Right ventricle myocardium inferior (tissue), 1 donor: ENCODE measurements at places on chromosomes 6 and 20. TPM values are rescaled to one million over a fixed set of nuclear protein-coding genes. Genes with fewer than 3 reads are reported as not detected.

DNA sequence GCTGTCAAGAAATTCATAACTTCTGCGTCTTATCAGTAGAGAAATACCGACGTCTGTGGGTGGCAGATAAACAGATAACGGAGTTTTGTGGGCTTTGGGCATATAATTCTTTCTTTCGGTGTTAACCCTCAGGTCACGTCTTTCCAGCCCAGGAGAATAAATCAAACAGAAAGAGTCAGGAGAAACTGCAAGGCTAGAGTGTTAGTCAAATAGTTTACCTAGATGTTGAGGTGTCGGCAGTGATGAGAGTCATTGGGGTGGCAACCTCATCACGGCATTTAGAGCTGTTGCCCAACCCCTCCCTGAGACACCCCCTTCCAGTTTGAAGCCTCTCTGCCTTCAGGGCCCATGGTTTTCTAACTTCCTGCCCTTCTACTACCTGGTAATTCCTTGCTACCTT is 49.5 kb downstream of the ADTRP start:
- no peak for DNase-seq

DNA sequence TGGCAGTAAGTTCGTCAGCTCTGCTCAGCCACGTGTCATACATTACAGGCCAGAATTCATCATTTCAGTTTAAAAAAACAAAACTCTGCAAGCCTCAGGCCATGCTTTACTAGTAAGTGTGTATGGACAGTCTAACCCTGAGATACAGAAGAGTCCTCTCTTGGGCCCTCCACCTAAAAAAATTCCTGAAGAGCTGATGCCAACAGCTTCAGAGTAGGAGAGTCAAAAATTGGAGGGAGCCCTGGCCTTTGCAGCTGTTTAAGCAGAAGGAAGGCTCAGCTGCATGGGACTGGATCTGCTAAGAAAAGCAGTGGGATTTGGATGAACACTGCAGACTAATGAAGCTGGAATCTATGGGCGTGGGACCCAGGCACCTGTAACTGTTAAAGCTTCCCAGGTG is 47.2 kb upstream of the FAM8A1 start:
- no peak for DNase-seq

DNA sequence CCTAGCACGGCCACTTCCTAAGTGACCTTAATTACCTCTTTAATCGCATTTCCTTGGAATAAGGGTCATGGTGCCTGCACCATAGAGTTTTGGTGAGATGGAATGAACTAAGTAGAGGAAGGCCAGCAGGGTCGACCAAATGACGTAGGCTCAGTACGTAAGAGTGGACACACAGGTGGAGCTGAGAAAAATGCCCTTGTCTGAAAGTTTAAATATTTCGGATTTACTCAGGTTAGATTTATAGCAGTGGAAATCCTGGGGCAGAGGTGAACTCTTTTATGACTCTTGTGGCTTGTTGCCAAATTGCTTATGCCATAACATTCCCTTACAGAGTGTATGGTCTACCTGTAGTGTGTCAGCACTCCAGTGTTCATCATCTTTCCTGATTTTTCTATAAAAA is 23.6 kb upstream of the BTBD3 start:
- no peak for DNase-seq

Gene TGM3
- total RNA-seq = not detected

Gene C6orf141
- not detected for total RNA-seq

DNA sequence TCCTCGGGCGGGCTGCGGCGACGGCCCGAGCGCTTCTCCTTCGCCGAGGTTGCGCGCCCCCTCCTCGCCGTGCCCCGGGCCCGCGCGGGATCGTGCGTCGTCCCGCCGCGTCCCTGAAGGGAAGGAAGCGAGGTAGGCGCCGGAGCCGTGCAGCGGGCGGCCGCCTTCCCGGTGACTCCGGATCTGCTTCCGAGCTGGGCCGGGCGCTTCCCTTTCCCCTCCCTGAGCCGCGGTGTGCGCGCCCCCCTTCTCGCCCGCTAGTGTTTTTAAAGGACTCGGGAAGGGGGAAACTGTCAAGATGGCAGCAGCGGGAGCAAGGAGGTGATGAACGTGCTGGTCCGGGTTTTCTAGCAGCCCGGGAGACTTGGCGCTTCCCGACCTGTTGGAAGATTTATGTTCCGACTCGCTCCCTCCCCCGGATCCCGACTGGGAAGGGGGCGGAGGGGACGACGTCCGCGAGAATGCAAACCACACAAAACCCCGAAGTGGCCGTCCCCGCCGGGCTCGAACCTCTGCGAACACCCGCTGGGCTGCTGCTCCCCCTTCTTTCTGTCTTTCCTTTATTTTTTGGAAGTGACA is 744 bp upstream of the FOXO3 start:
- DNase-seq = no peak

DNA sequence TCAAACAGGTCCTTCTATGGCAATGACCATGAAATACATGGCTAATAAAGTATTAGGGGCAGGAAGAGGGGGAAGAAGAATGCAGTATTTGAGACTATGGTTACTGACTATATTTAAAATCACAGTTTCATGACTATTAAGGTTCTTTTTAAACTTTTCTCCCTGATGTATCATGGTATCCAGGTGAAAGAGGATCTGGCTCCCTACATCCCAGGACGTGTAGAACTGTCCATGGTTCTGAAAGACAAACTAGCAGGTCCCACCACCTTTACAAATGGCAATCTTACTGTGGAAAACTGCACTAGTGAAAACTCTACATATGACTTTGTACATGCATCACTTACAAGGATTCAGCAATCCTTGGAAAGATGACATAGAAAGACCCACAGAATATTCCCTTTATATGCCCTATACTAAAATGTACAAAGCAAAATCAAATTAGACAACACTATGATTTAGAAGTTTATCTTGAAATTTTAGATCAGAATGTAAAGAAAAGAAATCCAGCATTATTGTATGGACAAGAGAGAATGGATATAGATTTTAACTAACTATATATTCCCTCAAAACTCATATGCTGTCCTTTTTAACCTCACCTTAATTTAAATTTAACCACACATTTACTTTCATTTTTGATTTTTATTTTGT is 33.5 kb downstream of the RPP21 start:
- no peak for DNase-seq

DNA sequence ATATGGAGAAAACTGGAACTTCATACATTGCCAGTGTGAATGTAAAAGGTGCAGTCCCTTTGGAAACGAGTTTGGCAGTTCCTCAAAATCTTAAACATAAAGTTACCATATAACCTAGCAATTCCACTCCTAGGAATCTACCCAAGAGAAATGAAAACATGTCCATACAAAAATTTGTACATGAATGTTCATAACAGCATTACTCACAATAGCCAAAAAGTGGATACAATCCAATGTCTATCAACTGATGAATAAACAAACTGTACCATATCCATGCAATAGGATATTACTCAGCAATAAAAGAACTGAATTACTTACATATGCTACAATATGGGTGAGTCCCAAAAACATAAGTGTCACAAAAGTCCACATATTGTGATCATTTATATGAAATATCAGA is 48.7 kb upstream of the ERVFRD-1 start:
- DNase-seq = no peak
